ENCODE measurements at places on chromosomes 13 and 19.

- DNase-seq, result no peak
Observed at GRCh38 chr19:52094526-52095130, 937 bp downstream of the ZNF841 start.

GRCh38 chr19:4597278-4597974, 37.9 kb upstream of the SEMA6B start:
- DNase-seq, result no peak

- DNase-seq, result no peak
Observed at GRCh38 chr13:20594280-20594679, 27.3 kb downstream of the IFT88 start.

DNA sequence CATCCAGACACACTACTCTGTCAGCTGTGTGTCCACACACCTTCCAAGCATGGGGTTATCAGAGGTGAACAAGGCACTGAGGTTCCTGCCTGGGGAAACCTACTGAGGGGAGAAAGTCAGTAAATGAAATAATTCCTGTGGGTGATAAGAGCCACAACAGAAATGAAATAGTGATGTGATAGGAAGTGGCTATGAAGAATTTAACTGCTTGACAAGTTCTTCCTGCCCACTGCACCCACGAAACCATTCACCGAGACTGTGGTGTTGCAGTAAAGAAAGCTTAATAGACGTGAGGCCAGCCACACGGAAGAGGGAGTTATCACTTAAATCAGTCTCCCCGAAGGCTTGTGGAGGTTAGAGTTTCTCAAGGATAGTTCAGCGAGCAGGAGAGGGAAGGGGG, 353.1 kb downstream of the UQCRFS1 start:
- DNase-seq, result no peak

GRCh38 chr13:104766319-104766718, 1700.1 kb upstream of the SLC10A2 start:
- DNase-seq, result no peak

DNA sequence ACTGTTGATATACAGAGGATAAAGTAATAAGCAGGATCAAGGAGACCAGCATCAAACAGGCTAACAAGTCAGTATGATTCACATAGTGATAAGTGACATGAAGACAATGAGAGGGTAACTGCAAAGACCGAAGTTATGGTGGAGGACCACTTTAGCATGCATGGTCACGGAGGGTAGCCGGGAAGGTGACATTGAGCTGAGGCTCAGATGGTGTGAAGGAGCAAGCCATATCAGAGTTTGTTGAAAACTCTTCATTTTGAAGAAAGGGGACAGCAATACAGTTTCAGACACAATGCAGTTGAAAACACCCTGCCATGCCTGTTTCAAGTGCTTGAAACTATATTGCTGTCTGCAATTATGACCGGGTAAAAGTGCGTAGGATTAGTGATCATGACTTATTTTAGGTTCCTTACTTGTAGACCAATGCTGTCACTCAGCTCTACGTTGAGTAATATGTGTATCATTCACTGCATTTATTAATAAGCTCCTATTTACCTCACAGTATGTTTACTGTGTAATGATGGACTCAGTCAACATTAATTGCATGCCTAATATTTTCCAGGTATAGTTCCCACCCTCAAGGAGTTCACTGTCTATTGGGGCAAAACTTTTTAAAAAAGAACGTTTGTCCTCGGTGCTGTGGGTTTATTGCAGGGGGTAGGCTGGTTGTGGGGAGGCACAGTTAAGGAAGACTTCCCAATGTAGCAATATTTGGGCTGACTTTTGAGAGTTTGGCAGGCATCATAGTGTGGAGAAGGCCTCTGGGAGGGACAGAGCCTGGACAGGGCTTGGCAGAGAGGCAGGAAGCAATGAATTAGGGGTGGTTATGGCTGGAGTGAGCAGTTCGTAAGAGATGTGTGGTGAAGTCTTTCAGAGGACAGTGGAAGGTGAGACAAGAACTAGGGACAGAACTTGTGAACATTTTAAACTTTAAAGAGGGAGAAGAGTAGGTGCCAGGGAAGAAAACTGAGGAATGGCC, 3.2 kb downstream of the UBAC2 start:
- DNase-seq, result no peak

- no peak for DNase-seq
Observed at GRCh38 chr19:40486017-40486416, 19.2 kb downstream of the SPTBN4 start.

DNA sequence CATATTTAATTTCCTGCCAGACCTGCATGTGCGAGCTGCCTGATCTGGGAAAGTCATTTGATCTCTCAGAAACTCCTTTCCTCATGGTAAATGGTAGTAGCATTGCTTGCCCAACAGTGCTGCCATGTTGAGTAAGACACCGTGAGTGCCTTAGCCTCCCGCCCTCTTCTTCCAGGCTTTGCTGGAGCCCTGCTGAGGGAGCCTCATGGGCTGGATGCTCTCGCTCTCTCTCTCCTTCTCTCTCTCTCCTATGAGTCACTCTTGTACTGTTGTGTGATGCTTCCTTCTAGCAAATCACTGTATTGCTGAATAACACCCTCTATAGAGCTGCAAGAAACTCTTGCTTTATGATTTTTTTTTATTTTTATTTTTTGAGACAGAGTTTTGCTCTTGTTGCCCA, 365.5 kb downstream of the UQCRFS1 start:
- DNase-seq, result no peak

DNA sequence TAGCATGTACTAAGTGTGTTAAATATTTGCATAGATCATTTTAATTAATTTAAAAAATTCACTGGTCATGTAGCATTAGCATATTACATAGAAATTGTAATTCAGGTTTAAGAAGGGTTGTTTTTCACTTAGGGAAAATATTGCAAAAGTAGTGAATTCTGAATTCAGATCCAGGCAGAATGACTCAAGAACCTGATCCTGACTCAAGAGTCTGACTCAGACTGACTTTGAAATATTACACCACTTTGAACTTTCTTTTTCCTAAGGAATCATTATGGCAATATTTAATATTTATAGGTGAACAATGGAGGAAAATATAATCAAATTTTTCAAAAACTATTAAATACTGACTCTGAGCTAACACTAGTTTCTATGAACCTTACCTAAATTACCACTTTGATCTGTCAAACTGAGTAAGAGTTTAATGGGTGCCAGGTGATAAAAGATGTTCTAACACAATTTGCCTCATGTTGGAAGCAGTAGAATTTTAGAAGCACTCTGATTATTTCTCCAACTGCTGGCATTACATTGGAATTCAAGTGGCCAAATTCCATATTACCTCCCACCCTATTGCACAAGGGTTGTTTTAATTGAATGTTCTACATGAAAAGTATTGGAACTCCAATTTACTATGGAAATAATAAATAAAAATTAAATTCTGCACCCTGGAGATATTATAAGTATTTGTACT, 261.6 kb downstream of the SLITRK1 start:
- no peak for DNase-seq

DNA sequence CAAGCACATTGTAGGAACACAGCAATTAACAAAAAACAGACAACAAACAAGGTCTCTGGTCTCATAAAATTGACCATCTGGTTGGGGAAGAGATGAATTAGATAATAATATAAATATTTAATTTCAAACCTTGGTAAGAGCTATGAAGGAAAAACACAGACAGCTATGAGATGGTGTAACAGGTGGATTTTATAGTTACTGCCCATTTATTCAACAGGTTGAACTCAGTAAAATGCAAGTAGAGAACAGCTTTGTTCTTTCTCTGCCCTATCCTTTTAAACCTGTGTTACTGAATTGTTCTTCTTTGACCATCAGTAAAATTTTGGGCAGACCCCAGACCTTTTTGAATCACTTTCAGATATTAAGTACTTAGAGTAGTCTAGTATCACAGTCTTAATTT, 77.6 kb upstream of the FAM216B start:
- no peak for DNase-seq

DNA sequence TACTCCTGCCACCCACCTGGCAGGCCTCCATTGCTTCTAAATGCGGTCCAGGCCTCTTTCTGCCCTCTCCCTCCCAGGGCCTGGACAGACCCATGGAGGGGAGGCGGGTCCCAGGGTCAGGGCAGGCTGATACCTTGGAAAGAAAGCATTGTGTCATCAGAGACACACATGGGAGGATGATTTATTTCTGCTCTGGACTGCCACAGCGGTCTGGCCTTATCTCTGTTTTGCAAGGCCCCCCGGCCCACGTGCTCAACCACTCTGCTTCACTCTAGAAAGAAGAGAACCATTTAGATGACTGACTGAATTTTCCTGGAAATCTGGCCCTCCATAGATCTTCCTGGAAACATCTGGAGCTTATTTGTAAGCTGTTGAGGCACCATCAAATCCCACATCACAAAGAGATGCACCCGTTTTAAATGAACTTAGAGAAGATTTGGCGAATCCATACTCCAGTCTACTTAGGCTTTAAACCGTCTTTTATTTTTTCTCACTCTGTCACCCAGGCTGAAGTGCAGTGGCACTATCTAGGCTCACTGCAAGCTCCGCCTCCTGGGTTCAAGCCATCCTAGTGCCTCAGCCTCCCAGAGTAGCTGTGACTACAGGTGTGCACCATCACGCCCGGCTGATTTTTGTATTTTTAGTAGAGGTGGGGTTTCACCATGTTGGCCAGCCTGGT, 48.3 kb upstream of the URI1 start:
- no peak for DNase-seq

- DNase-seq, result no peak
Observed at GRCh38 chr19:6947745-6948144, 60.4 kb downstream of the ADGRE1 start.

GRCh38 chr13:108060111-108060510, 155.2 kb downstream of the LIG4 start:
- no peak for DNase-seq

- DNase-seq, result no peak
Observed at GRCh38 chr13:87535911-87536310, 135.3 kb upstream of the SLITRK5 start.

Data from immature natural killer cell (primary cell).